NCI-H1930 (cell line): ENCODE measurements at places on chromosomes 5 and 9.

GRCh38 chr5:120108586-120109248 lies 355.4 kb upstream of the PRR16 start:
- no peak for DNase-seq

DNA sequence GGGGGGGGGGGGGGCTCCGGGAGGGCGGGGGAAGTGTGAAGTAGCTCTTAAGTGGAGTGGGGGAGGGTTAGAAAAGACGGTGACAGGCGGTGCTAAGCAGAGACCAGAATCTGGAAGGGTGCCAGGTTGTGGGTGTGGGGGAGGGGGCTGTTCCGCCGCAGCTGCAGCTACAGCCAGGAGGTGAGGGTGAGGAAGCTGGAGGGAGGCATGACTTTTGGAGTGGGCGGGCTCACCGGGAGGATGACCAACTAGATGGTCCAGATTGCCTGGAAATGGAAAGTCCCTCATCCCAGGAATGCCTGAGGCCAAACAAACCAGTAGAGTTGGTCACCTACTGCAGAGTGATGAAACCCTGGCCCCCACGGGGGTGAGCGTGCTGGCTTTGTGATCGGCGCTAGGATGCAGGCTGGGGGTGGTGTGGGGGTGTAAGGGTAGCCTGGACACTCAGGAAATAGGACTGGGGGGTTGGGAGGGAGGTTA lies 158.1 kb upstream of the SHB start:
- DNase-seq: peak; percentile 27

DNA sequence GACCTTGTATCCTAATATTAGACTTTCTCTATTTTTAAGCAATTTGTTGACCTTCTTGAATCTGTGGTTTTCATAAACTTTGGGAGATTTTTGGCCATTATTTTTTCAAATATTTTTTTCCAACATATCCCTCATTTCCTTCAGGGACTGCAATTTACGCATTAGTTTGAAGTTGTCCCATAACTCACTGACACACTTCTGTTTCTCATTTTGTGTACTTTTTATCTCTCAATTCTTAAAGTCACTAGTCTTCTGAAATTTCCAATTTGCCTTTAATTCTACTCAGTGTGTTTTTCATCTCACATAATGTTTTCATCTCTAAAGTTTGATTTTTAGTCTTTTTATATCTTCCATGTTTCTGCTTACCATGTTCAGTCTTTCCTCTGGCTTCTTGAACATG lies 356.8 kb downstream of the RAB3C start:
- no peak for DNase-seq

- no peak for DNase-seq
Measured at GRCh38 chr9:75894566-75894965, 4.1 kb downstream of the PCSK5 start.

- DNase-seq: no peak
Measured at GRCh38 chr9:99031319-99031718, 73.6 kb upstream of the TGFBR1 start.

DNA sequence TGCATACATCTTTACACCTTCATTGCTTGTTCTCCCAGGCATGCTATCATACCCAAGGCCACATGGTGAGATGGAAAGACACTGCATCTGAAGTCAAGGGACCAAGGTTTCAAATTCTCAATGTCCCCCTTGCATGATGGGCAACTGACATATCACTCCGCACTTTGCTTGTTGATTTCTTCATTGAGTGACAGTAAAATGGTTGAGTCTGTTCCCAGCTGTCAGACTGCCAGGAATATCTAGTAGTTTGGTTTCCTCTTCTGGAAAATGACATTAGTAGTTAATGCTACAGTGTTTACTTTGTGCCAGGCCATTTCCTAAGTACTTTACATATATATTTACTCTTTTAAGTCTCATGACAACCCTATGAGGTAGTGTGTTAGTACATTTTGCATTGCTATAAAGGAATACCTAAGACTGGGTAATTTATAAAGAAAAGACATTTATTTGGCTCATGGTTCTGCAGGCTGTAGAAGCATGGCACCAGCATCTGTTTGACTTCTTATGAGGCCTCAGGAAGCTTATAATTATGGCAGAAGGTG lies 114.4 kb downstream of the PCSK1 start:
- DNase-seq: no peak

DNA sequence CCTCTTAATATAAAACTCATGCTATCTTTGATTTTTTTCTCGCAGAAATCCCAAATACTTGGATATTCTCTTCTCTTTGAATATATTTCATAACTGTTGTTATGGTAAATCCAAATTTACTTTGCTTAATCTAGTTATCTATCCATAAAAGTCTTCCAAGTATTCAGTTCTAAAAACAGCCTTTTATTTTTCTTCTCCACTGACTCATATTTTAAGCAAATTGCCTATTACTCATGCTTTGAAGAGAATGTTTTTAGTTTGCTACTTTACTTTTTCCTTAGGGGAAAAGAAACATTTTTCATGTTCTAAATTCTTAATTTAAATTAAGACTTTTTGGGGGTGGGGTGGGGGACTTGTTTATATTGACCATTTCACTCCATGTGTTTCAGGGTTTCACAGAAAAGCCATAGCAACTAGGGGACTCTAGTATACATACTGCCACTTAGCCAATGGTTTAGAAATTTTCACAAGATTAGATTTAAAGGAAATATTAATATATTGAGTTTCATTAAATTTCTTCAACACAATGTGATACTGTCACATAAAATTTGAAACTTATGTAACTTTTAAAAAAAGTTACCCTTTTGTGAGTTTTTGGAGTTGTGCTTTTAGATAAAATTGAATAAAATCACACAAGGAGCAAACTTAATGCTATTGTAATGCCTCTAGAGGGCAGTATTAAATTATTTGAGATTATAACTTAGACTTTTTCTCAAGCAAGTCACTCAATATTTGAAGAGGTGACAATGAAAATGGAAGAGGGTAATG lies 545.8 kb upstream of the ARRDC3 start:
- no peak for DNase-seq
